ENCODE measurements at places on chromosomes 3 and 15.

- DNase-seq: peak; percentile 60
Measured at GRCh38 chr3:127888564-127889107, 26.4 kb upstream of the KBTBD12 start.

GRCh38 chr15:49528289-49528688 is 92.3 kb downstream of the FAM227B start:
- DNase-seq: no peak

DNA sequence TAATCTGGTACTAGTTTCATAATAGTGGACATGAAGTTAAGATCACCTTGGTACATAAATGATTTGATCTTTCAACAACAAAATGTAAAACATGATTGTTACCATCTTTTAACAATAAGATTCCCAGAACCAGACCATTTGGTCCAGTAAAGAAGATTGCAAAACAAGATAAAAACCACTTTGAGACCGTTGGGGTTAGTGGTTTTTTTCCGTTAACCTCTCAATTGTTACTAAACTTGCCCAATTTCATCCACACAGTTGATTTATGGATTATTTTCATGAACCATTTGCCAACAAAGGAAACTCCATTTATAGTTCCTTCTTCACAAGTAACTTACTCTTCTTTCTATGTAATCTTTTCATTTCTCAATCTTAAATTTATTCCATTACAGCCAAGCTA is 53.8 kb downstream of the ATP8B4 start:
- no peak for DNase-seq

GRCh38 chr3:119637679-119638477 is 22.5 kb downstream of the POPDC2 start:
- no peak for DNase-seq

DNA sequence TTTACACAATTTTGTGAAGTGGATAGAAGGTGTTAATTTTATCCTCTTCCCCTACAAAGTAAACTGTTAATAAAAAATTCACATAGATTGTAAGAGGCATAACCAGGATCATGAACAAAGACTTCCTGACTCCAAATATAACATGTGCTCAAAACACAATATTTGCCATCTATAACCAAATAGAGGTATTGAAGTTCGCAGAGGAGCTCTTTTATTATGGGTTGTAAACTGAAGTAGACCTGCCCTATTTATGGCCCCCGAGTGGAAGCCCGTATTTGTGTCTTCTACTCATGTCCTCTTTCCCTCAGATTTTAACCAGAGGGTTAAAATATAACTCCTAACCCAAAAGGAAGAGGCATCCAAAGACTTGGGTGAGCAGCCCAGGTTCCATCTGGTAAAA is 285.6 kb upstream of the COL8A1 start:
- DNase-seq: no peak

GRCh38 chr3:155242342-155242741 is 51.1 kb downstream of the STRIT1 start:
- DNase-seq: no peak

- DNase-seq: no peak
Measured at GRCh38 chr3:136078421-136079364, 113.2 kb downstream of the PPP2R3A start.

DNA sequence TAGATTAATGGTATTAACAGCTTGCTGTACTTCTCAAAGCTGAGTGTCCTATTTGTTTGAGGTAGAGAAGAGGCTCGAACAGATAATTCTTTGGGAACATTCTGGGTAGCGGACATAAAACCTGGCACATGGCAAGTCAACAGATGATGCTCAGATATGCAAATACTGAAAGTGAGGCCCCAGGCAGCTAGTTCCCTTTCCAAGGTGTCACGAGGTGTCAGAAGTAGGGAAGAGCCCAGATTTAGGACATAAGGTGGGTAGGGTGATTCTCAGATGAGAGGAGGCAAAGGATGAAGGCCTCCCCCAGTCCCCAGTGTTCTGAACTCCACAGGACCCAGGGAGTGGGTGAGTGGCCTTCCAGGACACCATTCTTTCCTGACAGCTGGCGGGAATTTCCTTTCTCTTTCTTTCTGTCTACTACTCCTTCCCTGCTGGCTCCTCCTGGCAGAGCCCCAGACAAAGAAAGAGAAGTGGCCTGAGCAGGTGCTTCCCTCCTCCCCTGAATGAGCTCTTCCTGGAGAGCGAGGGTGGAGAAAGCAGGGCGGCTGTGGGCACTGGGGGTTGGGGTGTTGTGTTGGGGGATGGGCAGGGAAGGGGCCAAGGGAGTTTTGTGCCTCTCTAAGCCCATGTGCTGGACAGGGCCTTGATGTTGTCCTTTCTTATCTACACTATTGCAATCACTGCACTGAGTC is 87.5 kb downstream of the CORO2B start:
- DNase-seq: no peak

DNA sequence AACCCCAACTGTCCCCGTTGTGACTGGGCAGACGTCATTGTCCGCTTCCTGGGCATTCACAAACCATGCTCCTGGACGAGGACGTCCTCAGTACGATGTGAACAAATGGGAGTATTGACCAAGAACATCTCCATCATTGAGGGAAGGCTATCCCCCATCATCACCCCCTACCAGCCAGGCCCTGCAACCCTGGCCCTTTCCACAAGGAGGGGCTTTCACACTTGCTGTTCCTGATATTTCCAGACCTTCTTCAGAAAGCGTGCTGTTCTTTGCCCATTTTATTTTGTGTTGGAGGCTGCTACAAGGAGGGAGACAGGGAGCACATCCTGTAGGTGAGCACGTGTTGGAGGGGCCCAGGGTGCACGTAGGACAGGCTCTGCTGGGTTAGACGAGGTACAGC is 277.0 kb upstream of the LRRC3B start:
- DNase-seq: no peak

DNA sequence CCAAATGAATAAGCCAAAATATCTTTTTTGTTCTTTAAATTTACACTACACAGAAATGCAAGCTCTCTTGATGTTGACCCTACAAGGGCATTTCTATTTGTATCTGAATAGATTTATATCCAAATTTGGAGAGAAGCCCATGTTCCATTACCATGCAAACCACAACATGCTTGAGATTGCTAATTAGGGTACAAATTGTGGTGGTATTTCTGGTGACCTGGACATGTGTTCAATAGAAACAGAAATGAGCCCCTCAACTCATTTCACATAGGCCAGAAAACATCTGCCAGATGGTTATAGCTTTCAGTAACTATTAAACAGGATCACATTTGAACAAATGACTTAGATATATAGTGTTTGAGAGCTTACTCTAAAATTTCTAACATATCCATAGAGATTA is 23.5 kb upstream of the PLSCR5 start:
- no peak for DNase-seq

- DNase-seq: no peak
Measured at GRCh38 chr3:139944256-139944910, 9.4 kb downstream of the CLSTN2 start.

DNA sequence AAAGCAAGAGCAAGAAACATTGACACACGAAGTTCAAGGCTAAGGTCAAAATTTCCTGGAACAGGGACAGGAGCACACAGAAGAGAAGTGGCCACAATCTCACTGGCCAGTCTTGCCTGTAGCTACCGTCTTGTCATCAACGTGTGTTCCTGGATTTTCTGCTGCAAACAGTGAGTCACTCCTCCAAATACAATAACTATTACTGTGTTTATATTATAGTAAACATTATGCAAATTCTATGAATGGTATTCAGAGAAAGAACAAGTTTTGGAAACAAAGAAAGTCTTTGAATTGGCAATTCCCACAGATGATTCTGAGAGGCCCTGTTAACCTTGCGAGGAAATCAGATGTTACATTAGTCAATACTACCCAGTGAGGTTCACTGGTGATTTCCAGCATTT is 220.5 kb downstream of the FAM43A start:
- no peak for DNase-seq

DNA sequence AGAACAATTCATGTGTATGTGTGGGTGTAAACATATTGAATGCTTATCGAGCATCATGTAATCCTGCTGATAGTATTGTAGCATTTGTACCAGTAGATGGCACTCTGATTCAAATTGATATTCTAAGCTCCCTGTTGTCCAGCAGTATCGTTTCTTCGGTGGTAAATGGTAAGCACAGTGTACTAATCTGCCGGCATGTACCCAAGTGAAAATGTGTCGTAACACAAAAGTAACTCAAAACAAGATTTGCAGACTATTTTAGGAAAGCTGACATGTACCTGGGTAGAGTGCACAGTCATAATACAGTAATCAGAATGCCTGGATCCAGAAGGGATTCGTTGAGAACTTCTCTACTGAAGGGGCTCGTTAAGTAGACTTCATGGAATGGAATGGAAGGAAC is 31.7 kb upstream of the MNS1 start:
- DNase-seq: no peak

DNA sequence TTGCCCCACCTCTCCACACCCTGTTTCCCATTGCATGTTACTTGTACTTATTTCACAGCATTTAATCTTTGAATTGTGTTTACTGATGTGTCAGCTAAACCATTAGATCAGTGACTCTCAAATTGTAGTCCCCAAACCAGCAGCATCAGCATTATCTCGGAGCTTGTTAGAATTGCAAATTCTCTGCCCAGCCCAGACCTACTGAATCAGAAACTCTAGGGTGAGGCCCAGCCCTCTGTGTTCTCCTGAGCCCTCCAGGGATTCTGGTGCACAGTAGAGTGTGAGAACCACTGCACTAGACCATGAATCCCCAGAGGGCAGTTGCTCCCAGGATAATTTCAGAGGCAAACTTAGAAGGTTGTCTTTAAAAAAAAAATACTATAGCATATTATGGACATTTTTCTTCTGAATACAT is 13.0 kb downstream of the PLD1 start:
- DNase-seq: no peak

Measured in right cardiac atrium (tissue), 5 donors.